ENCODE measurements at places on chromosomes 5 and 9. TPM values are rescaled to one million over a fixed set of nuclear protein-coding genes. Genes with fewer than 3 reads are reported as not detected.

The GABRP gene
- total RNA-seq = not detected

The TEX48 gene
- not detected for total RNA-seq

The NEURL1B gene
- total RNA-seq = 26.6 TPM

The GRM6 gene
- 0.63 TPM for total RNA-seq

The ASS1 gene
- total RNA-seq = 6.9 TPM

The NR4A3 gene
- 13.5 TPM for total RNA-seq
